Nephron progenitor cell (in vitro differentiated cells): ENCODE measurements at places on chromosomes 4 and X.

DNA sequence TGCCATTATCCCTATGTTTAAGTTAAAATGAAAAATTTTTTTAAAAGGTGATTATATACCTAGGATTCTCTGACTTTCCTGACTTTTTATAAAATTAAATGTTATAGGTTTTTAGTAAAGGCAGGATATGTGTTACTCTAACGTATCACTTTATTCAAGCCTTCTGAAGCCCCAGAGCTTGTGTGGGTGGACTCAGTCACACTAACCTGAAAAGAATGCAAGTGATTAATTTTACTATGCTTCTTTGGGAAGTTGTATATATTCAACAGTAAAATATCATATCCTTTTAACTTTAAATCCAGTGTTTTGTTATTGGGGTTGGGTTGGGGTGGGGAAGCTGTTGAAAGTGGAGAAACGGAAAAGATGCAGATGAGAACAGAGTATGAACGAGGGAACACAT, 22.8 kb downstream of the PDLIM3 start:
- no peak overlapping the region for H3K4me3 ChIP-seq
- peaks cover 20% of the 10 kb centered on the region for H3K4me1 ChIP-seq
- no peak for DNase-seq
- no peaks in the 10 kb centered on the region for H3K36me3 ChIP-seq

DNA sequence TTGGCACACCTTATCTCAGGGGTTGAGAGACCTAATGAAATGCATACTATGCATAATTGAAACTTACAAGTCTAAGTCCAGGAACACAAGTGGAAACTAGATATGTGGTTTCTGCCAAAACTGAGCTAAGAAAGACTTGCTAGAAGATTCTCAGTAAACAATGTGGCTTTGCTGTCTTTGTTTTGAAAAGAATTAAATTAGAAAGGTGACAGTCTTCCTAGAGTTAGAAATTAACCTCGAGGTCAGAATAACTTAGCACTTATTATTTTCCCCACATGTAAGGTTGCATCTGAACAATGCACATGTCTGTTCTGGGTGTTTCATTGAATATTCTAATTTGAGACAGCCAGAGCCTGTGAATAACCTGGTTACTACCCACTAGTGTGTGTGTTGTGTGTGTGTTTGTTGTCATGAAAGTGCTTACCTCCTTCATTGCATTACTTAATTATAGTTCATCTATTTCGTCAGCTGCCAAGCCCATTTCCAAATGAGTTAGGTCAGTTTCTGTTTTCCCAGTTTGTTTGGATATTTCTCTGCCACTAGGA, 1.5 kb downstream of the EREG start:
- DNase-seq, result no peak
- H3K27me3 ChIP-seq, result peaks cover 56% of the 10 kb centered on the region
- H3K27ac ChIP-seq, result no peak overlapping the region

- peaks cover 17% of the 10 kb centered on the region for H3K27me3 ChIP-seq
- H3K4me3 ChIP-seq, result no peak overlapping the region
- H3K27ac ChIP-seq, result peak overlapping the region; percentile 26
- no peaks in the 10 kb centered on the region for H3K4me1 ChIP-seq
- no peak for DNase-seq
Observed at GRCh38 chrX:121052122-121052521, 4.7 kb downstream of the GLUD2 start.

DNA sequence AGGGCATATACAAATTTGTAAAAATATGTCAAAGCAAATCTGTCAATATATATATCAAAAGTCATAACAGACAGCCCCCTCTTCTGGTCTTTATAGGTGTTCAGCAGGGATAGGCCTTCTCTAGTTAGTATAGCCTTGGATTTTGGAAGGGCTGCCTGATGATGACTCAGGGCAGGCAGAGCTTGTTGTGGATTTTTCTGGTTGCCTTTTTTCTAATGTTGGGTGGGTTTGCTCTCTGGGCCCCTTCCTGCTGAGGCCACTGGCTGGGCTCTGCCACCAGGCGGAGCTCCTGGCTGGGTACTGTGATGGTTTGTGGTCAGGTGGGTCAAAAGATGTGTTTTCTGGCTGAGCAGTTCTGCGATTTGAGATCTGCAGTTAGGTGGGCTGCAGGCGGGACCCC, 294.2 kb downstream of the GRIA2 start:
- peak; percentile 38 for DNase-seq
- no peak overlapping the region for H3K4me3 ChIP-seq
- H3K27ac ChIP-seq, result no peak overlapping the region
- H3K4me1 ChIP-seq, result no peaks in the 10 kb centered on the region
- H3K36me3 ChIP-seq, result no peaks in the 10 kb centered on the region

GRCh38 chr4:144056800-144057199, 37.6 kb upstream of the GYPB start:
- peaks cover 4% of the 10 kb centered on the region for H3K36me3 ChIP-seq
- DNase-seq, result no peak
- no peak overlapping the region for H3K4me3 ChIP-seq
- H3K27me3 ChIP-seq, result no peaks in the 10 kb centered on the region

- no peaks in the 10 kb centered on the region for H3K4me1 ChIP-seq
- H3K27me3 ChIP-seq, result peaks cover 3% of the 10 kb centered on the region
- no peak overlapping the region for H3K27ac ChIP-seq
Observed at GRCh38 chrX:110192516-110192915, 125.4 kb downstream of the AMMECR1 start.

DNA sequence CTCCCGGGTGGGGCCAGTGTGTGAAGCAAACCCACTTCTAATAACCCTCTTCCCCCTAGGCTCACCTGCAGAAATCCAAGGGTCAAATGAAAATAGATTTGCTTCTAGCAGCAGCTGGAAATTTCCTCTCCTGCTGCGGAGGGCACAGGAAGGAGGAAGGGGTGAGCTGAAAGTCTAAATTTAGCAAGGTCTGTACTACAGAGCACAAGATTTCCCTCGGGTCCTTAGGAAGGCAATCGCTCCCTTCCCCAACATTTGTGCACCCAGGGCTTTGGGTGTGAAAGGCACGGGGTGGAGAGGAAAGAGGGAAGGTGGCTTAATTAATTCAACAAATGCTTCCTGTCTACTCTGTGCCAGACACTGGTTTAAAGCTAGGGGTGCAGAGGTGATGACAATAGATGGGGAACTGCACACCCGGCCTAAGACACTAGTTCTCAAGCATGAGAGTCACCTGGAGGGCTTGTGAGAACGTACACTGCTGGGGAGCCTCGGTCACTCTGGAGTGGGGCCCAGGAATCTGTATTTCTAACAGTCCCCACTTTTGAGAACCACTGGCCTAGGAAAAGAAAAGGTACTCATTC, 204.4 kb downstream of the NSUN7 start:
- peaks cover 9% of the 10 kb centered on the region for H3K4me1 ChIP-seq
- no peak for DNase-seq
- H3K27ac ChIP-seq, result no peak overlapping the region
- H3K36me3 ChIP-seq, result no peaks in the 10 kb centered on the region
- H3K4me3 ChIP-seq, result no peak overlapping the region

GRCh38 chr4:142322996-142323395, 523.1 kb downstream of the INPP4B start:
- no peak overlapping the region for H3K27ac ChIP-seq
- no peak overlapping the region for H3K4me3 ChIP-seq
- no peaks in the 10 kb centered on the region for H3K27me3 ChIP-seq
- H3K36me3 ChIP-seq, result peaks cover 8% of the 10 kb centered on the region

DNA sequence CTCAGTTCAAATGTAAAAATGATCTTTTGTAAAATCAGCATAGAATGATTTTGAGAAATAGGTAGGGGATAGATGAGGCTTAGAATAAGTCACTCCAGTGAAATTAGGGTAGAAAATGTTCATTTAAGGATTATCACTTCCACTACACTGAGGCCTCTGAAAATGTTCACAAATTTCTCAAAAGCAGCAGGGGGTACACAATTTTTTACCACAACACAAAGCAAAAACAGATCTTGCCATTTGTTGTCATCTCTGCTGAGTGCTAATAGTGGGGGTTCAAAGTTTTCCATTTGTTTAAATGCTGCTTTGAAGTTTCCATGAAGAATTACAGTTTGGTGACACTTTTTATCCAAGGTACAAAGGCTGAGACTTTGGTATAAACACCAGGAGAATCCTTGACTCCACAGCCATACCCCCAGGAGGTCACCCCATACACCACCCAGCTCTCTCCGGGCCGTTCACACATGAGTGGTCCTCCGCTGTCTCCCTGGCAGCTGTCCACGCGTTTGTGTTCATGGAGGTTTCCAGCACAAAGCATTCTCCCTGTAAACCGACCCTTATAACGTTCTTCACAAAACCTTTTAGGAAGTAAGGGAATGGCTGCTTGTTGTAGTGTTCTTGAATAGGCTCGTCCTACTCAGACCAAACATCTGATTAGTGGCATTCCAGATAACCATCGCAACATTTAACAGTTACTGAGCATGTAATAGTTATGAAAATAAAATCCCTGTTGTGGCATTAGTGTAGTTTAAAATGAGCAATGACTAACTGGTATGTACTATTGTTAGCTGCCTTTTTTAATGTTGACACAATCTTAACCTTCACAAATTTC, 71.0 kb downstream of the PRSS12 start:
- peak overlapping the region; percentile 31 for H3K4me3 ChIP-seq
- H3K4me1 ChIP-seq, result peaks cover 47% of the 10 kb centered on the region
- H3K36me3 ChIP-seq, result peaks cover 5% of the 10 kb centered on the region
- H3K27me3 ChIP-seq, result no peaks in the 10 kb centered on the region
- DNase-seq, result peak; percentile 39
- H3K27ac ChIP-seq, result no peak overlapping the region

DNA sequence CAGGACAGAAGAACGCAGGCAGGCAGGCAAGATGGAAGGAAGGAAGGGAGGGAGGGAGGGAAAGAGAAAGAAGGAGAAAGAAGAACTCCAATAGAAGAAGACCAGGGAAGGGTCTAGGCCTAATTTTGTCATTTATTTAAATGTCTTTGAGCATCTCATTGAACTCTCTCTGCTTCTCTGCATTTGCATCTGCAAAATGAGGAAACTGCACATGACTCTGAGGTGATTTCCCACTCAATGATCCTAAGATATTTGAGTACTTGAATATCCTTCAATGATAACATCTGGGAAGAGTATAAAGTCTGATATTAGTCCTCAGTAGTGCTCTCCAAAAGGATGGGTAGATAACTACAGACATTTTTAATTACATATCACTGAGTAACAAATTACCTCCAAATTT, 33.1 kb upstream of the RBPJ start:
- no peaks in the 10 kb centered on the region for H3K4me1 ChIP-seq
- no peak overlapping the region for H3K4me3 ChIP-seq
- no peaks in the 10 kb centered on the region for H3K27me3 ChIP-seq
- no peak for DNase-seq

GRCh38 chr4:684623-685327, 4.2 kb downstream of the SLC49A3 start:
- H3K27me3 ChIP-seq, result no peaks in the 10 kb centered on the region
- H3K4me3 ChIP-seq, result no peak overlapping the region
- H3K4me1 ChIP-seq, result peaks cover 27% of the 10 kb centered on the region
- no peaks in the 10 kb centered on the region for H3K36me3 ChIP-seq

DNA sequence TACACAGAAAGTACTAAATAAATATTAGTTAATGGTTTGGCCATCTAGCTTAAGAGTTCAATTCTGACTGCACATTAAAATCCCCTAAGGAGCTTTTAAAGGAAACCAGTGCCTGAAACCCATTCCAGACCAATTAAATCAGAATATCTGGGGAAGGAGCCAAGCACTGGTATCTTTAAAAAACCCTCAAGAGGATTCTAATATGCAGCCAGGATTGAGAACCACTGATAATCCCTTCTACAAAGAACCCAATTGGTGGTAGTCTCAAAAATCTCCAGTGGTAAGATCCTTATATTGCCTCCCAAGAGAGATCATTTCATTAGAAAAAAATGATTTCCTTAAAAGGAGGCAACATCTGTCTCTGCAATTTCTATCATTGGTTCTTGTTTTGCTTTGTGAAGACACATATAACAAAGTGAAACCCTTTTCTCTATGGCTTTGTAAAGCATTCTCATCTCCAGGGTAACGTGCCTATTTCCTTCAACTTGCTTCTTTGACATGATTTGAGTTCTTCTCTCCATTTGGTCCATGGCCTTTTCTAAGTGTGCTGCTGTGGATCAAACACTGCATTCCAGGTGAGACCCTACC, 3.5 kb downstream of the GPR34 start:
- H3K4me3 ChIP-seq, result no peak overlapping the region
- H3K27ac ChIP-seq, result peak overlapping the region; percentile 6
- peaks cover 15% of the 10 kb centered on the region for H3K36me3 ChIP-seq
- no peaks in the 10 kb centered on the region for H3K4me1 ChIP-seq
- no peak for DNase-seq
- H3K27me3 ChIP-seq, result no peaks in the 10 kb centered on the region

DNA sequence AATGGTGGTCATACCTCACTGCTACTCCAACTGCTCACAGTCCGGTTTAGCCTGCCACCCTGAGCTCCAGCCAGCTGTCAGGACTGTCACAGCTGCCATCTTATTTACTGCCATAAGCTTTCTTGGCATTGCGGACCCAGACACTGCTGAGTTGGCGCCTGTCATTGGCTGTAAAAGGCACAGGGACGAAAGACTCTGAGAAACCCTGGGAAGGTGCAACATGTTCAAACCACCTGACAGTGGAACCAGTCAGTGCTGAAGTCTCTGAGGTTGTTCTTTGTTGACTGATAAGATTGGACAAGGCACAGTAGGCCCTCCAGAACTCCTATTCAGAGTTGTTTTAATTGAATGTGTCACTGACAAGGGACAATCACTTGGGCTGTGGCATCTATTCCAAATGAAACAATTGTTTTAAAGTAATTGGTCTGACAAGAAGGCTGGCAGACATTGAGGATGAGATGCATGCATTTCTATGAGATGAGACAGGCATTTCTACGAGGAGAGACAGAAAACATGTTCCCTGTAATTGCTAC, 927.8 kb downstream of the STPG2 start:
- H3K27me3 ChIP-seq, result no peaks in the 10 kb centered on the region
- H3K36me3 ChIP-seq, result no peaks in the 10 kb centered on the region

- no peak overlapping the region for H3K27ac ChIP-seq
- H3K27me3 ChIP-seq, result no peaks in the 10 kb centered on the region
- no peak for DNase-seq
- H3K4me1 ChIP-seq, result no peaks in the 10 kb centered on the region
Observed at GRCh38 chr4:62135565-62136156, 935.5 kb downstream of the ADGRL3 start.

DNA sequence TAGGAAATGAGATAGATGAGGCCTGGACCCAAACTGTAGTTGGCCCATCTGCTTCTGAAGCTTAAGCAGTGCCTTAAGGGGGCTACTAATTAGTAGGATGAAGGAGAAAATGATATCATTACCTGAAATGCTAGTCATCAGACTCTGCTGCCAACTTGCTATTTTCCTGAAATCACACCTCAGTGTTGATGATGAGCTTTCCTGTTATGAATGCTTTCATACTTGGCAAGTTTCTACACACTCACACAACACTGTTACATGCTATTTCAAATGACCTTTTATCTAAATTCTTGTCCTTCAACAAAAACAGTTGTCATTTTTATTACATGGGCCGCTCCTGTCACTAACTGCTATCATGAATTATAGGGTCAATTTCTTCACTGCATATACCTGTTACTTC, 416.0 kb downstream of the PRDM5 start:
- peaks cover 2% of the 10 kb centered on the region for H3K27me3 ChIP-seq
- H3K27ac ChIP-seq, result no peak overlapping the region
- no peak overlapping the region for H3K4me3 ChIP-seq
- peaks cover 10% of the 10 kb centered on the region for H3K36me3 ChIP-seq
- H3K4me1 ChIP-seq, result peaks cover 3% of the 10 kb centered on the region

GRCh38 chr4:152643153-152644035, 36.4 kb downstream of the TMEM154 start:
- H3K27me3 ChIP-seq, result no peaks in the 10 kb centered on the region
- no peak overlapping the region for H3K27ac ChIP-seq
- H3K4me1 ChIP-seq, result peaks cover 49% of the 10 kb centered on the region
